ENCODE measurements at places on chromosomes 1 and 21.

GRCh38 chr1:241637604-241638003 is 2.6 kb downstream of the CHML start:
- no peak for DNase-seq

GRCh38 chr1:27809883-27810282 is 20.7 kb upstream of the PPP1R8 start:
- DNase-seq = no peak

DNA sequence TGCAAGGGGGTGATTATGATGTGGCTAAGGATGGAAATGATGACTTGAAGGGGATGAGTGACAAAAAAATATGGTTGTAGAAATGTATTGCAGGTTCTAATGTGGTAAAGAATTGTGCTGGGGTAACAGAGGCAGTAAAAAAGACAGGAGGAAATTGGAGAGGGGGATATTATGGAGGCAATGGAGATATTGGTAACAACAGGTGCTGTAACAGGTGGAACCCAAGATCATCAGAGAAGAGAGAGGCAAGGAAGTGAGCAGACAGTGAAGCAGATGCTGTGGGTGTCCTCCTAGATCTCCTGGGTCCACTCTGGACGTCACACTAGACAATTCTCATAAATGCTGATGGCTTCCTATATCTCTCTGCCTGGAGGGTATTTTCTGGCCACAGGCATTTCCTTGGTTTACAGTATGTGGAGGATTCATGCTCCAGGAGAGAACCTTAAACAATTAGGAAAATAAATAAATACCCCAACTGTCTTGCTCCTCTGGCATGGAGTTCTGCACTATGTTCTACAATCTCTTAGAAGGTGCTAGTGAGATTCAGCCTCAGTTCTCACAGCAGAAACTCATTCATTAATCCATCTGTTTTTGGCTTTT is 620.3 kb upstream of the PLXNA2 start:
- DNase-seq = no peak

GRCh38 chr1:41773842-41774241 is 144.9 kb downstream of the HIVEP3 start:
- no peak for DNase-seq
